Right lung (tissue), 10 donors: ENCODE measurements at places on chromosomes 1 and 21. TPM values are rescaled to one million over a fixed set of nuclear protein-coding genes. Genes with fewer than 3 reads are reported as not detected.

The KCNK1 gene
- polyA plus RNA-seq = 5.0 TPM

The TSPEAR gene
- 4.1 TPM for polyA plus RNA-seq

The PSEN2 gene
- 17.9 TPM for polyA plus RNA-seq

DNA sequence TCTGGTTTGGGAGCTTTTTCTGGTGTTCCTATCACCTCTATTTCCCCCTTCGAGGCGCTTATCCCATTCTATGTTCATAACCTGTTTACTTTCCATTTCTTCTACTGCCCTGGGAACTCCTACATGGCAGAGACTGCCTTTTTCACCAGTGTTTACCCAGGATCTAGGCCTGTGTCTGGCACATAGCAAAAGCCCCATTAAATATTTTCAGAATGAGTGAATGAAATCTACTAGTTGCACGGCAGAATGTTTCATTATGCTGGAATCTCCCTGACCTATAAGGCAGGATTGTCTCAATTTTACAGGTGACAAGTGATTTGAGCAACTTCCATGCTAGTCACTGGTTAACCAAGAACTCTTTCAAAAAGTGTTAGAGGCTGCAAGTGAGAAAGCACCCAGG lies 70.1 kb downstream of the PGM1 start:
- no peak for DNase-seq

- no peak for DNase-seq
Measured at GRCh38 chr1:47190857-47191256, 1.0 kb upstream of the PDZK1IP1 start.

- DNase-seq = no peak
Measured at GRCh38 chr21:41802684-41803083, 35.8 kb upstream of the RIPK4 start.

DNA sequence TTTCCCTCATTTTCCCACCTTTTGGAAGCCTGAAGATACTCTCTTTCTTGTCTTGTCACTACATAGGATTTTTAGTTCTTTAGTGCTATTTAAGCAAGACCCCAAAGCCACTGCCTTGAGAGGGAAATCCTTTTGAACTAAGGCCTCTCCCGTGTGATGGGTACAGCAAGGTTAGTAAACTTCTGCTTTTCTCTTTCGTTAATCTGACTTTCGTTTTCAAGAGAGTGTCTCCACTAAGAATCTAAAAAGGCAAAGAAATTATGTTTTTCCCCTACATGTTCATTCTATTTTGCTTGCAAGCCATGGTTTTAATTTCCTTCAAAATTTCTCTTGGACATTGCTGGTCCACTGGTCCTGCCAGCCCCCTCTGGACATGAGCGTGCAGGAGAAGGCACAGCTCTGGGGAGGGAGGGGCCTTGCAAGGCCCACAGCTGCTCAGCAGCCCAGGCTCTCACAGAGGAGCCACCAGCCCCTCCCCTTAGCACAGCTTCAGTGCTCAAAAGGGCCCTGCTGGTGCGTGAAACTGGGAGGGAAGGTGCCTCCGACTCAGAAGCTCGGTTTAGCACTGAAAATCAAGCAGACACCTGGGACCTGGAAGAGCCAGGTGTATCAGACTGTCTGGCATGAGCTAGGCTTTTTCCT lies 210.9 kb upstream of the GALNT2 start:
- no peak for DNase-seq

- no peak for DNase-seq
Measured at GRCh38 chr1:160837558-160838205, 25.0 kb downstream of the CD244 start.

DNA sequence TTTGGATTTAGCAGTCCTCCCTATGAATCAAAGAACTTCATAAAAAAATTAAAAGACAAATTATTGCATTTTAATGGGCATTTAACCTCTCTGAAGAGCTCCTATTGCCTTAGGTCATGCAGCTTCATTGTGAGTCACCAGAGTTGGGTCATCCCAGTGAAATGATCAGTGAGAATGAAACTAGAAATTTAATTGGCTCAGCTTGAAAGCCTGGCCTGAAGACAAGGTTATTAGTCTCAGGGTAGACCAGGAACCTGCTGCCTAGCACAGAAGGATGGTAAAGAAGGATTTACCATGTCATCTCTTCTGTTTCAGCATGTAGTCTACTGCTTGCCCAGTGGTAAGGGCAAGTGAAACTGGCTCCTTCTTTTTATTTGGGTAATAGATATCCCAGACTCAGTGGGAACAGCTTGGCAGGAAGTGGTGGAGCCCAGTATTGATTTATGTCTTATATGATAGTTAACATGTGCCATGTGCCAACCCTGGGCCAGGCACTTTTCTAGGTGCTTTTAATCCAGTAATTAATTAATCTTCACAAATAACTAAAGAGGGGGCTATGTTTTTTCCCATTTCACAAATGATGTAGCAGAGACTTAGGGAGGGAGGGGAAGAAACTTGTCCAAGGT lies 23.6 kb downstream of the LAMC2 start:
- no peak for DNase-seq

DNA sequence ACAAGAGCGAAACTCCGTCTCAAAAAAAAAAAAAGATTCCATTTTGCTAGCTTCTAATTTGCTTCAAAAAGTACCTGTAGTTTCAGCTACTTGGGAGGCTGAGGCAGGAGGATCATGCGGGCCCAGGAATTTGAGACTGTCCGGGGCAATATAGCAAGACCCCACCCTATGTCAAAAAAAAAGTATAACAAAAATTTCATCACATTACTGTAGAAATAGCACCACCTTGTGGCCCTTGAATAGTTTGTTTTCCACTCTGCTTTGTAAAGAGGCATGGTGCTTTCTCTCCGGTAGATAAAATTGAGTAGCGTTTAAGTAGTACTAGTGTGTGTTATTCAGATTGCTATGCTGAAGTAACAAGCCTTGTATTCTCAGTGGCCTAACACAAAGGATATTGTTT lies 18.2 kb upstream of the MSTO1 start:
- peak; percentile 31 for DNase-seq

DNA sequence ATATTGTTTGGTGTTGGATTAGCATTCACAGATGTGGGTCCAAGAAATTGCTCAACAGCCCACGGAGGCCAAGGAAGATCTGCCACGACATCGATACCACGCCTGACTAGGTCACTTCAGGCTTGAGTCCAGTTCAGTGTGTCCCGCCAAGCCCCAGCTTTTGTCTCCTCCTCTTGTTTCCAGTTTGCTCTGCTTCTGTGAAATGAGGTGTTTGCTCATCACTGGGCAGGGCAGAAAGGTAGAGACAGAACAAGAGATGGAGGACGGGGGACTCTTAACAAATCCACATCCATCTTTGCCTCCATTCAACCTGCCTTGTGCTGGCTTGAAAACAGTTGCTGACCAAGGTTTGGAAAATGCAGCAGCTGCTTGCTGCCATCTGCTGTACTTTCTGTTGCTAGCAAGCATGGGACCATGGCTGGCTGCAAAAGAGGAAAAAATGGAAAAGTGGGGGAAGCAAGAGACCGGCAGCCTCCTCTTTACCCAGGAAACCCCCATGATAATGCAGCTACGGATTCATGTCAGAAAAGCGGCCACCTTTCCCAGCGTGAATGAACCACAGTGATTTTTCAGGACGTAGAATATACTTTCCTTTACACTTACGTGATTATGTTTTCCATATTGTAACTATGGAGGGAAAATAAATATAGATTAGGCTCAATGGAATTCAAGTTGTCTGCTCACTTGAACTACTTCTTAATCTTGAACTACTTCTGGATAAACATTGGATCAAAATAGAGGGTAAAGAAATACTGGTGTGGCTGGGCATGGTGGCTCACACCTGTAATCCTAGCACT lies 80.2 kb upstream of the GREM2 start:
- DNase-seq = peak; percentile 21

DNA sequence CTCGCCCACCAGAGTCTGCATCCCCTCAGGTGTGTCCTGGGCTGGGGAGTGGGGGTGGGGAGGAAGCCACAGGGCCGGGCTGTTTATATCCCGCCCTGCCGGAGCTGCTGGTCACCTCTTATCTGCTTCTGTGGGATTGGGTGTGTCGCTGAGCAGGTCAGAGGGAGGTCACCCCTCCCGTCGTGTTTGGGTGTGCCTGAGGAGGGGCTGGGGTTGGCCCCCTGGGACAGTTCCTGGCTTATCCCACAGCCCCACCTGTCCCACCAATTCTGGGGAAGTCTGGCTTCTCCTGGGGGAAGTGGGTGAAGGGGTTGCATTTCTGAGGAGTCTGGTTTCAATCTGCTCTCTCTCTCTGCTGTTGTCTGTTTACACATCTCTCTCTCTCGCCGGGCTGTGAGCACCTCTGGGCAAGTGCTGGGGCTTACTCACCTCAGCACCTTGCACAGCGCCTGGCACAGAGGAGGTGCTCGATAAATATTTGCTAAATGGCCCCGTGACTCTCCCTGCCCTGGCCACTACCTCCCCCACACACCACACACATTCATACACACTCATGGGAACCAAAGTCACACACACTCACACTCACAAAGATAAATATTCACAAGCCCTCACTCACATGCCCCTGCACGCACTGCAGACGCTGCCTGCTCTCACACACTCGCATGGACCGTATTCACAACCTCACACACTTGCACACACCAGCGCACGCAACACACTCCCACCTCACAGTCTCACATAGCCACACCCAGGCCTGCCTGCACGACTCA lies 8.3 kb downstream of the ELF3 start:
- peak; percentile 50 for DNase-seq

GRCh38 chr1:202282596-202283283 lies 59.0 kb downstream of the UBE2T start:
- no peak for DNase-seq

- DNase-seq = no peak
Measured at GRCh38 chr1:79745929-79746328, 739.4 kb upstream of the ADGRL4 start.

DNA sequence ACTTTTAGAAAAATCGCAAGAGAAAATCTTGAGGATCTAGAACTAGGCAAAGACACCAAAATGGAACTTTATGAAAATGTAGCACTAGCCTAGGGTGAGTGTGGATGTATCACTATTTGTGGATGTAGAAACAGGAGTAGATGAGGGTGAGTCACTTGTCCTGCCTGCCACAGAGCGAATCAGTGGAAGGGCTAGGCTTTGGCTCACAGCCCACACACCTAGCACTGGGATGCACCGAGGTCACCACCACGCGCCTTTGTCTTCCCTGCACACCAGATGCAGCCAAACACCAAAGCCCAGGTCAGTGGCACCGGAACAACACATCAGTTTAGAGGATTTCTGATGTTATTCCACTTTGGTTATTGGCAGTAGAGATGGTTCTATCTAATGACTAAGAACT lies 38.2 kb downstream of the PKNOX1 start:
- no peak for DNase-seq

DNA sequence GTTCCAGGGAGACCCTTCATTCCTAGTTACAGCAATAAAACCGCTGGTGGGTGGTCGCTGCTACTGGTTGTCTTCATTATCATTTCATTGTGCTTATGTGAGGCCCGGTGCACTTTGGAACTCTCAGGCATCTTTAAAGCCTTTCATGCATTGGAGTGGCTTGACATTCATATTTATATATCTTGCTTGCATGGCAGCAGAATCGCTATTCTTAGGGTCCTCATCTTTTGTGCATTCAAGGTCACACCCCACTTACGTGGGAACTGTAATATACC lies 110.1 kb downstream of the ZBTB18 start:
- DNase-seq = no peak

DNA sequence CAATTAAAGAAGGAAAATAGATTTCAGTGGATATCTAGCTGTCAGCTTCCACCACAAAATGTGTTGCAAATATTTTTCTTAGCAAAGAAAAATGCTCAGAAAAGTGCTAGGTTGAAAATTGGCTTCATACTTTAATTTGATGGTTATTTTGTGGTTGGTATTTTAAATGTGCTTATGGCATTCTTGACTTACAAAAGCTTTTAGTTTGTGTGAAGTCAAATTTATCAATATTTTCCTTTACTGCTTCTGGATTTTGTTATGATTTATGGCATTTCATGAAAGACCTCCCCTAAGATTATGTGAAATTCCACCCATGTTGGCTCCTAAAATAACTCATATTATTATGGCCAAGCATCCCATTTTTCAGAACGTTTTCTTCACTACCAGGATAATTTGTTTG lies 51.5 kb downstream of the PSMG1 start:
- no peak for DNase-seq

DNA sequence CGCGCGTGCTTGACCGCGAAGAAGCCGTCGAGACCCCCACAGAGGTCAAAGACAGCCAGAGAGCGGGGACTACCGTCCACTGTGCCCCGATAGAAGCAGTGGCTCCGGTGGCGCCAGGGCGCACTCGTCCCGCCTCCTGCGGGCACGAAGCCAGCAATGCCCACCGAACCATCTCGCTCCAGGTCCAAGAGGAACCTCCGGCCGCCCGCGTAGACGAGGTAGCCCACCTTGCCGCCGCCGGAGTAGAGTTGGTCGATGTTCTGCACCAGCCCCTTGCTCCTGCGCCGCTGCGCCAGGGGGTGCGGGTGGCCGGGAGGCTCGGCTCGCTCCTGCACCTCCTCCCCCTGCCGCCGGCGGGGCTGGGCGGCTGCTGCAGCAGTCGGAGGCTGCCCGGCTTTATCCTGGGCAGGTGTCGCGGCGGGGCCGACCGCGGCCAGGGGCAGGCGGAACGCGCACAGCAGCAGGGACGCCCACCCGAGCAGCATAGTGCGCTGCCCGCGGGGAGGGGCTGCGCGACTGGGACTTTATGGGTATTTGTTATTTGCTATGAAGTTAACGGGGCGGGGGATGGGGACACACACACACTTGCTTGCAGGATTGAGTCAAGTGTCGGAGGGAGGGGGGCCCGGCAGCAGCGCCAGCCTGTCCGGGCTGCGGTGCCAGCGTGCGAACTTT lies 844 bp downstream of the ADAMTS5 start:
- no peak for DNase-seq
